Transverse colon (tissue), 4 donors: ENCODE measurements at places on chromosomes 6 and 20.

GRCh38 chr6:38724343-38724742, 9.2 kb downstream of the DNAH8 start:
- DNase-seq, result no peak

- DNase-seq, result no peak
Observed at GRCh38 chr20:44110816-44111568, 76.0 kb downstream of the JPH2 start.

DNA sequence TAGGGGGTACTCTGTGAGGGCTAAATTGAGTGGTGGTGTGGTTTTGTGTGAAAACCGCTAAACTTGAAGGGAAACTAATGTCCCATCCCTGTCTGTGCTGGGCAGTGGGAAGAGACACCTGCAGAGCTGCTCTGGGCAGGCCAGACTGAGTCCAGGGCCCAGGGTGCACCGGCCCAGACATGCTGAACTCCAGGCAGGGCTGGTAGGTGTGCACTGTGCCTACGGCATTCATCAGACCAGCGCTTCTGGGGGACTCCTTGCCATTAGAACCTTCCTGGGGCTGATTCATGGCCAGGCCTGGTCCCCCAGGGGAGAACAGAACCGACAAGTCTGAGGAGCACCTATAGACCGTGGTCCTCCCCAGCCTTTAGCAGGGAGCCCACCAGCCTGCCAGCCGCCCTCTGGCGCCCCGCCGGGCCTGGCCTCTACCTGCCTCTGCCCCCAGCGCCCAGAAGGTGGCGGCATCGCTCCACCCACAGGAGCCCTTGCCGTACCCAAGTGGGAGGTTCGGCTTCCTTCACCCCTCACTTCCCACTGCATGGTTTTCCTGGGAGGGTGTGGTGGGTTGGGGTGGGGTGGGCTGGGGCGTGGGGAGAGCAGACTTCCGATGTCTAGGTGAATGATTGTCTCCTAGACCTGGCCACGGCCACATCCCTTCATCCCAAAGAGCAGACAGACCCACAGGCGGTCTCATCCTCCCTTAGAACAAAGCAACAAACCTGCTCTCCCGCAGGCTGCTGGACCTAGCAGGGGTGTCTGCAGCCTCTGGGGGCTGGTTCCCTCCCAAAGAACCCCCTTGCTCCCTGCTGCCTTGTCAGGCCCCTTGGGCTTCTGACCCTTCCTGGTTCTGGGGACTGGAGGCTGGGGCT, 15.5 kb downstream of the CCDC167 start:
- DNase-seq, result peak; percentile 55

DNA sequence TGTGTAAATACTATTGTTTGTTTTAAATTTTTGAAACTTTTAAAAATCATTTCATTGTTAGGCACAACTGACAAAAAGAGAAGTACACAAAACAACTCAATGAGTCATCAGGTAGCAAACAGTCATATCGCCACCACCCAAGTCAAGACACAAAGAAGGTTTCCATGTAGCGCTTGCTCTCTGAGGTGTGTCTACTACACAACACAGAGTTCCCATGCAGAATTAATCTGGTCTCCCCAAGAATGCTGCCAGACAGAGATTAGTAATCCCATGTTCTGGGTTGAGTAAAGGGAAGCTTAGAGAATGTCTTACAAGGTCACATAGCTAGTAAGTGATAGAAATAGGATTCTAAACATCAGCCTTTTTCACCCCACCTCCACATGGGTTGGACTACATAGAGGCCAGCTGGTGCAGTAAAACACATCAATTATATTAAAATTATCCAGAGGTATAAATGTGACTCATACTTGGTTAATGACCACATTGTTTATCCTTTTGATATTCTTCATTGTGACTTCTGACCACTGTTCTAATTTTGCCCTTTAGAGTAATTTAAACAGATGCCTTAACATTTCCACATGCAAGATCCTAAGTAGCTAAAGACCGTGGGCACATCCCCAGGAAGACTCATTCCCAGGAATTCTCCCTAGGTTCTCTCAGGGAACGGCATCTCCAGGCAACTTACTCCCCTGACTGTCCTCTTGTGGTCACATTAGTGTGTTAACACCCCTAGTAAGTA, 413.5 kb downstream of the PRKN start:
- no peak for DNase-seq

DNA sequence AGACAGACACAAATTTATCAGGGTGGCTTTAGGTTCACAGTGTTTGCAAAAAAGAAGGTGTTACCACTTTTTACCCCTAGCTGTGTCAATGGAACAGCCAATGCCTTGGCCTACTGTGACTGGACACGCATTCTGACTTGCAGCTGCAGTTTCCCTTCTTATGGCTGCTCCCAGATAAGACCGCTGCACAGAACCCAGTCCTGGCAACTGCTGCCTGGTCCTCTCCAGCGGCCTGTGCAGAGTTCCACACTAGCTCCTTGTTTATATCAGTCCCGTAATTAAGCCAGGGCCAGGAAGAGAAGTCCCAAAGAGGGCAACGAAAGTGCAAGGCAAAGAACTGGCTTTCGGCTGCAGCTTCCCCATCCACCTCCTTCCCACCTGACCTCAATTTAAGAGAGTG, 283.0 kb downstream of the FOXC1 start:
- DNase-seq, result no peak

GRCh38 chr6:42877695-42878094, 1.7 kb upstream of the RPL7L1 start:
- DNase-seq, result no peak

DNA sequence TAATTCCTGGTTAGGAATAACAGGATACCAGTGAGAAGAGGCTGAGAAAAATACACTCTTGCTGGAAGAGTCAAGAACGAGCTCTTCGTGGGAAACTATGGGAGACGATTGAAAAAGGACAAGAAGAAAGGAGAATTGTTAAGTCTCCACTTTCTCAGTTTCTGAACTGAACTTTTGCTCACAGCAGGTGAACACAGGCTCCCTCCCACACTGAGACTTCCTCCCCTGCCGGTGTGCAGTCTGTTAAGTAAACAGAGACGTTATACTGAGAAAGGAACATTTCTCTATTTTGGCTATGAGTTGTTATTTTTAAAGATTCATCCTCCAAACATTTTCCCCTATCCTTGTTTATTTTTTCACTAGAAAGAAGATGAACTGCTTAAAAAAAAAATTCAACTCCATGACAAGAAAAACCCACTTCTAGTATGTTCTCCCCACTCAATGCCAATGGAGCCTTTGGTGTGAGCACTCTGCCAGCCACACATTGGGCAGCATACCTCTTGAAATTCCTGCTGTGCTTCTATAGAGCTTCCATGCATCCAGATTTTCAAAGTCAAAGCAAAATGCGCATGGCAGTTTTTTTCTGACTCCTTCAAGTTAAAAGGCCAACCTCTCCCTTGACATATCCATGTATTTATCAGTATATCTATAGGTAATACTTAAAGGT, 250.5 kb downstream of the ESR1 start:
- no peak for DNase-seq

DNA sequence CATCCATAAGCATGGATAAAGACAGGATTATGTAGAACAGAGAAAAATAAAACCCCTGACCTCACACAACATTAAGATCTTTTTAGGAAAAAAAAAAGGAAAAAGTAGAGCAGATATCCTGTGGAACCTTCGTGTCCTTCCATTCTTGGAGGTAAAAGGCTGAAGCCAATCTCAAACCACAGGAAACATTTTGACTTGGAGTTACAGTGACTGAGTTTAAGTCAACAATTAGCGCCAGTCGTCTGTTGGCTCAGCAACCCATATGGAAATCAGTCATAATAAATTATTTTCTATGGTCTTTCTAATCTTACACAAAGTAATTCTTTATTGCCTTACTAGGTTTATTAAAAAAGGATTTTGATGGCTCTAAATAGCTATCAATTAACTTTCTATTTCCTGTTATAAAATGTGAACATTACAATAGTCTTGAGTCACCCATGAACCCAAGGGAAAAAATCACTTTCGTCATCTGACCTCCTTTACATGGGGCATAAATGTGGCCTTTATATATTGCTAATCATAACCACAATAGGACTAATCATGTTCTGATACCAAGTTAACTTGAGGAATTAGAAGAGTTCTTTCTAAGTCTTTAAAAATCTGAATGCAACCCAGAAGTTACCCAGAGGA, 592.9 kb downstream of the TFAP2B start:
- DNase-seq, result no peak
